ENCODE measurements at places on chromosomes 2 and 18. TPM values are rescaled to one million over a fixed set of nuclear protein-coding genes. Genes with fewer than 3 reads are reported as not detected.

- no peaks in the 10 kb centered on the region for H3K4me1 ChIP-seq
- no peaks in the 10 kb centered on the region for H3K27me3 ChIP-seq
- H3K4me3 ChIP-seq: no peak overlapping the region
Observed at GRCh38 chr2:140158259-140158658, 1378.1 kb upstream of the NXPH2 start.

DNA sequence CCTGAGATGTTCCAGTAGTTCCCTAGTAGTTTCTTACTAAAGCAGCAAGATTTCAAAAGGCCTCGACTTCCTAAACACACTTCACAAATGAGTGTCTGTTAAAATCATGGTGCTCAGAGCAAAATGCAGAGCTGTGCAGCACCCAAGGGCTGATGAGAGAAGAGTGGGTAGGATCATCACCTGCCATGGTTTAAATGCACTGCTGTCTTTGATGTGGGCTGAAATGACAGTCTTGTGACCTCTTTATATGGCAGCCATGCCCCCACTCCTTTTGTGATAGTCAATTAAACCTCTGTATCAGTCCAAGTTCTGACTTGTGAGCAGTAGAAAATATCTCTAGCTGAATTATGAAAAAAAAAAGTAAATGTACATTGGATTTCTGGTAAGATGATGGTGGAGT is 107.1 kb downstream of the TFCP2L1 start:
- H3K36me3 ChIP-seq: no peaks in the 10 kb centered on the region
- H3K27me3 ChIP-seq: no peaks in the 10 kb centered on the region
- no peaks in the 10 kb centered on the region for H3K4me1 ChIP-seq
- no peak for DNase-seq
- H3K4me3 ChIP-seq: no peak overlapping the region

GRCh38 chr2:9212010-9212635 is 5.5 kb downstream of the ASAP2 start:
- H3K4me1 ChIP-seq: peaks cover 59% of the 10 kb centered on the region
- no peak for DNase-seq

DNA sequence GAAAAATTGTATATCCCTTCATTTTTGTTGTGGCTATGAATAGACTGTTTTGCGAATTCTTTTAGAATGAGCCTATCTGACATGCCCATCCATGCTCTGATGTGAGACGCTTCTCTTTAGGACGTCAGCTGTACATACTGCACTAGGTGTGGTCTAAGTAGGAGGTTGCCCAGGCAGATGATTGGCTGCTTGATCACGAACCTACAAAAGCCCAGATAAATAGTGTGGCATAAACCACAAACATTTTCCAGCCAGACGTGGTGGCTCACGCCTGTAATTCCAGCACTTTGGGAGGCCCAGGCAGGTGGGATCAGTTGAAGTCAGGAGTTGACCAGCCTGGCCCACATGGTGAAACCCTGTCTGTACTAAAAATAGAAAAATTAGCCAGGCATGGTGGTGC is 251.8 kb downstream of the AGAP1 start:
- H3K27me3 ChIP-seq: no peaks in the 10 kb centered on the region
- DNase-seq: no peak
- H3K4me3 ChIP-seq: no peak overlapping the region
- H3K27ac ChIP-seq: no peak overlapping the region

Gene CACNB4
- total RNA-seq: 7.8 TPM

Gene HOXD4
- 0.17 TPM for total RNA-seq

Gene PSTPIP2
- 14.2 TPM for total RNA-seq

Measured in left lung (tissue), 14 donors.